ENCODE measurements at places on chromosomes 6 and 20.

DNA sequence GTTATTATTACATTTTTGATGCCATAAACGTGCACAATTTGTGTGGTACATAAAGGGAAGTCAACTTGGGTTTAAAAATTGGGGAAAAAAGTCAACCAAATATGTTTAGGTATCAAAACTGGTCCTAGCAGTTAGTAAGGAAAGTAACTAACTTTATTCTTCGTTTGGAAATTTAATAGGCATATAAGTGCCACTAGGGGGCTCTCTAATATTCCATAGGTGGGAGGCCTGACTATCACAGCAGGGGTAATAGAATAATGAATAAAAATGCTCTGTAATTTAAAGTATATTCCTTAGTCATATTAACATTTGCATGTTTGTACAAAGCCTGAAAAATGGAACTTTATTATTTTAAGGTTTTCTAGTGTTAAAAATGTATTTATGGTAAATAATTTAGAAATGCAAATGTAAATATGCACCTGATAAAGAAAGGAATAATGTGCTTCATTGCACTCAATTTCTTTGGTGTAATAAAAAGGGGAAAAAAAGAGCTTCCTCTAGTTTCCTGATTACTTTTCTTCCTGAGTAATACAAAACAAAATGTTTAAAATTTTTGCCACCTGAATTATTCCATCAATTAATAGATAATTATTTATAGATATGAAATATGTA lies 125.7 kb upstream of the HDAC2 start:
- DNase-seq: no peak

- no peak for DNase-seq
Measured at GRCh38 chr6:53476964-53477363, 67.9 kb downstream of the GCLC start.

DNA sequence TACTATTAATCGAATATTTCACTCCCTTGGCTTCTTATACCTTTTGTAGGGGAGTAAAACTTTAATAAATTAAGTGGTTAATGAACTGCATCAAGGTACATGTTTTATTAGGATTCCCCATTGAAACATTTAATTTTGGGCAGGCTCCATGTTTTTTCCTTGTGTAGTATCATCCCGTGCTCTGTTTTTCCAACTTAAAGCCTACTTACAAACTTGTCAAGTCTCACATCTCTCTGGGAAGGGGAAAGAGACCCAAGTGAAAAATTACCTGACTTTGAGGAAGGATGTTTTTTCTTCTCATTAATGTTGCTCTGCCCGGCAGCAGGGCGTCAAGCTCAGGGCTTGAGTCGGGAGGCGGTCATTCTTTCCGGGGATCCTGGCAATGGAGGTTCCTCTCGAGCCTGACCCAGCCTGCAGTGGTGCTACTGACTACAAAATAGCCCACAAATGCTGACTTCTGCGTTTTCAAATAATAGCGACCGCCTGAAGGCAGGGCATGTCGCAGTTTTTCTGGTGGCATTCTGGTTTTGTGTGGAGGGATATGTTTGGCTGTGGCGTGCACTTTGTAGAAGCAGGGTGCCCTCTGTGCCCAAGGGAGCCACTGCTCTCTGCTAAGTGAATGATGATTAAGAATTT lies 2.4 kb downstream of the DSP start:
- DNase-seq: no peak

- DNase-seq: no peak
Measured at GRCh38 chr6:148736774-148737412, 9.9 kb upstream of the UST start.

DNA sequence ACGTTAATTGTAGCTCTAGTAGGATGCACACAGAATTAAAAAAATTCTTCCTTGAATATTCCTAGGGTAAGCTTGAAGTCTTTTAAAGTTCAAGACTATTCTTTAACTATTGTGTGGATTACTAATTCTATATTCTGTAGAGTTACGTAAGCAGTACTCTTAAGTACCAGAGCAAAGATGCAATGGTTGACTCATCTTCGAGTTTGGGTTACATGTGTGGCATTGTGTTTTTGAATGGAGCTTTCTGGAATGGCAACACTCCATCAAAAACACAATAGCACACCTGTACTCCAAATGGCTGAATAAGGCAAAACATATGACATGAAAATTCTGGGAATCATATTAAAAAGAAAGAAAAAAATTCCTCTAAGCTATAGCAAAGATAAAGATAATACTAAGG lies 33.5 kb upstream of the CEP162 start:
- DNase-seq: no peak

GRCh38 chr6:119077643-119078375 lies 655 bp downstream of the FAM184A start:
- DNase-seq: no peak

- no peak for DNase-seq
Measured at GRCh38 chr20:3819411-3820047, 818 bp upstream of the AP5S1 start.

GRCh38 chr6:75539136-75539535 lies 45.5 kb upstream of the FILIP1 start:
- no peak for DNase-seq

GRCh38 chr6:70666706-70667105 lies 977 bp upstream of the SMAP1 start:
- no peak for DNase-seq

DNA sequence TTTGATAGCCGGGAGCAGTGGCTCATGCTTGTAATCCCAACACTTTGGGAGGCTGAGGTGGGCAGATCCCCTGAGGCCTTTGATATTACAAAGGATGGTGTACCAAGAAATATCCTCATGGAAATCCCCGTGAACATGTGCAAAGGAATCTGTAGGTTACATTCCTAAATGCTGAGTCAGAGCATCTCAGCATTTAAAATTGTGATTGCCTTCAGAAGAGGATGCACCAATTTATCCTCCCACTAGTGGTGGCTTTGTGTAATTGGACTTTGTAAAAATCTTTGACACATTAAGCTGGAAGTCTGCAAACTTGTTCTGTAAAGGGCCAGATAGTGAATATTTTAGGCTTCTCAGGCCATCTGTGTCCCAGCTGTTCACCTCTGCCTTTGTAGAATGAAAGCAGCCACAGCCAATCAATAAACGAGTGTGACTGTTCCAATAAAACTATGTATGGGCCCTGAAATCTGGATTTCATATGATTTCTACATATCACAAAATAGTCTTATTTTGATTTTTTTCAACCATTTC lies 11.8 kb downstream of the TMEM14B start:
- DNase-seq: no peak

DNA sequence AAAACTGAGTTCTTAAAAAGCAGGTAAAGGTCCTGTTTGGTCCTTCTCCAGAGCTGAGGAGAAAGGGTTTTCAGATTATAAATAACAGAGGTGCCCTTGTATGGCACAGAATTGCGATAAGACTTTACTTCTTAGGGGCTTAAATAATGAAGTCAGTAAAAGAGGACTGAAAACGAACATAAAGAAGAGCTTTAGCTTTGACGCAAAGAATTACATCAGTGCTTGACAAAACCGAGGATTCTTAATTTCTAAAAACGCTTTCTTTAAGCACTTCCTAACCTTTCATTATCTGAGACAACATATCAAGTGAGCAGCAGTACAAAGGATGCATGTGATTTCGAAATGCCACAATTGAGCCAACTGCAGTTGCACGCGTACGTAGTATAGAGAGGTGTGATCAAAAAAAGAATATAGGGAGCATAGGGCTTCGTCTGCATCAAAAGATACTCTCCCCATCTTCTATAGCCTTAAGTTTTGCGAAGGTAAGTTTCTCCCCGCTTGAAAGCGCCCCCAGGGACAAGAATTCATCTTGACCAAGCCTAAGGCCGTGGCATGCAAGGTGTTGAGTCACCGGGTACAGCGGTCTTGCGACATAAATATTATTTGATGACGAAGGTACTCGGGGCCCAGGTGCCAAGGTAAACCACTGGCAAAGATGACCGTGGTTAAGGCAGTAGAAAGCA lies 778 bp upstream of the LOC128125822 start:
- peak; percentile 52 for DNase-seq

DNA sequence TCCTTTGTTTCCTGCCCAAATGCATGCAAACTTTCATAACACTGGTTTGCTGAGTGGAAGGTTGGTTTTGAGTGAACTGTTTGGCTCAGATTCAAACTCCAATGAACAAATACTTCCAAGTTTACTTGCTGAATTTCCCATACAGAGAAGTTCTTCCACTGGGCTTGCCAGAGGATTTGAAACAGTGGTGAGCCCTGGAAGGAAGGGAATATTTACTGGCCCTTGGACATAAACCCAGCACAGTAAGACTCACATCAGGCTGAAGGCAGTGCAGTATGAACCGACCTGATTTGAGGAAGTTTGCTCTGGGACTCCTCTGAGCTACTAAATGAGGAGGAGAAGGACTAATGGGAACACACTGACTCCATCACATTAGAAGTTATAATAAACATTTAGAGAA lies 3.8 kb downstream of the TRAF3IP2 start:
- DNase-seq: no peak

- DNase-seq: no peak
Measured at GRCh38 chr6:108742041-108742440, 106.2 kb upstream of the ARMC2 start.

DNA sequence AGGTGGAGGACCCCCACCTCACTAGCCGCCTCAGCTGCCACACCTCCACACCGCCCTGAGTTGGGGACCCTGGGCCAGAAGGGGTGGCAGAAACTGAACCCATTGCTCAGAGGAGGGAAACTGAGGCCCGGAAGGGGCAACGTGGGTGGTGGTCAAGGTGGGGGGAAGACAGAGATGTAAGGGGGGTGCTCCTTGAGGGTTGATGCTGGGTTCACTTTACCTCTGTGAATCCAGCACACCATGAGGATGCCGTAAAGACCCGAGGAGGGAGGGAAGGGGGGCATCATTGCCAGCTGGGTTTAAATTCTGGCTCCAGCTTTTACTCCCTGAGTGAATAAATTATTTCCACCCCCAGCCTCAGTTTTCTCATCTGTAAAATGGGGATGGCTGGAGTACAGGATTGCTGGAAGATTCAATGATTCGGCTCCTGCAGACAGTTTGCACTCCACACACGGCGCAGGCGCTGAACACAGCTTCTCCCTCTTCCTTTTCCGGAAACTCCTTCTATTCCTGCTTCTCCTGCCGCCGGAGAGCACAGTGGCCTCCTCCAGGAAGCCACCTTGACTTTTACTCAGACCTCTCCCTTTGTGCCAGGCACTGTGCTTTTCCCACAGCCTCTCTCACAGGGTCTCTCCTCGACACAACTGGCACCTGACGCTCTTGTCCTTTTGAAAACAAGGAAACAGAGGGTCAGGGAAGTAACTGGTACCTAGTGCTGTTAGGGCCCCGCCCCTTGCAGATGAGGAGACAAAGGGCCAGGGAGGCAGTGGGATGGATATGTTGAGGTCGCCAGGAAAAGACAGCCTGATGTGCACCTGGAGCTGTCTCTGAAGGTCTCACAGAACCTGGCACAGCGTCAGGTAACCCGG lies 59.4 kb downstream of the UBE2V1 start:
- no peak for DNase-seq

DNA sequence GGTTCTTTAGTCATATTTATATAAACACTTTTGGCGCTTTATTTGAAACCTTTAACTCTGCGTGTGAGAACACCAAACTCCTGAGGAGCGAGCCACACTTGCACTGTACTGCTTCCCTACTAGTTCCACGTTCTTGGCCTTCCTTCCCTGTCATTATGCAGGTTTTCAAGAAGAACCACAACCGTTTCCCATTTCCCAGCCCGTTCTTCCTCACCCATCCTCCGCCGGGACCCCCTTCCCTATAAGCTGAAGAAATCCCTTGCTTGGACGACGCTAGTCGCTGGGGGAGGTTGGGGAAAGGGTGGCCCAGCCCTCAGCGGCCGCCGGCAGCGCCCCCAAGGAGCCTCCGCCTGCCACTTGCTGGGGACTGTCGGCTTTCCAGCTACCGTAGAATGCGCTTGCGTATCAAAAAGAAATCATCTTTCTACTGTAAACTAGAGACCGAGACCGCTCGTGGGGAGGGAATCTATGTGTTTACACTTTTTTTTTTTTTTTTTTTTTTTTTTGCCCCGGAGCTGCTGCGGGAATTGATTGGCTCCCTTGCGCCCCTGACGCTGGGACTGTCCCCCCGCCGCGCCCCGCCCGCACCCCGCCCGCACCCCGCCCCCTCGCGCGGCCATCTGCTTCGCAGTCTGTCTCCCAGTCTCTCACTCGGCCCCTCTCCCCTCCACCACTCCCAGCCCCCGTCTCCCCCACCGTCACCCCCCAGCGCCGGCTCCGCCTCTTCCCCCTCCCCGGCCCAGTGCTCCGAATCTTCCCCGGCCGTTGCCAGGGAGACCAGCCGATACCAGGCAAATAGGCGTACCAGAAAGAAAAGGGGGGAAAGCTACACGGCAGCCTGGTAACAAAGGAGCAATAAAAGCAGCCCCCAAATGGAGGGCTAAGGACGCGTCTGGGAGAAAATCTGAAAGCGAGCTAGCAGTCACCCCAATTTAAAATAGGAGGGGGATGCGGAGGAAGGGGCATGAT lies 2.3 kb upstream of the MARCKS start:
- DNase-seq: no peak

DNA sequence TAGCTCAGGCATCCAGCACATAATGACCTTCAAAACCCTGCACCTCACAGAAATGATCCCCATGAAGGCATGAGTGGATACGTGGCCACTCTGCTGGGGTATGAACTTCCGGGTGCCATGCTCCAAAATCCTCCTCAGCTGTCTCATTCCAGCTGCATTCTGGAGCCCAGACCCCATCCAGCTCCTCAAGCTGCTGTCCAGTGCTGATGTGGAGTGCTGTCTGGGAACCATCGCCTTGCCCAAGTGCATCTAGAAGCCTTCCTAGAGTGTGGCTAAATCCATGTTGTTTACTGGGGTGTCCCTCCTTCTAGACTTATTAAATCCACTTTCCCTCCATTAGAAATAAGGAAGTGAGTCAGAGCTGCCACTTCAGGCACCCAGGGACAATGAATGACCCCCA lies 130.8 kb upstream of the PTPRT start:
- DNase-seq: no peak

GRCh38 chr6:45461486-45461885 lies 83.8 kb upstream of the SUPT3H start:
- DNase-seq: no peak

- DNase-seq: no peak
Measured at GRCh38 chr20:21808863-21809664, 103.6 kb downstream of the PAX1 start.

DNA sequence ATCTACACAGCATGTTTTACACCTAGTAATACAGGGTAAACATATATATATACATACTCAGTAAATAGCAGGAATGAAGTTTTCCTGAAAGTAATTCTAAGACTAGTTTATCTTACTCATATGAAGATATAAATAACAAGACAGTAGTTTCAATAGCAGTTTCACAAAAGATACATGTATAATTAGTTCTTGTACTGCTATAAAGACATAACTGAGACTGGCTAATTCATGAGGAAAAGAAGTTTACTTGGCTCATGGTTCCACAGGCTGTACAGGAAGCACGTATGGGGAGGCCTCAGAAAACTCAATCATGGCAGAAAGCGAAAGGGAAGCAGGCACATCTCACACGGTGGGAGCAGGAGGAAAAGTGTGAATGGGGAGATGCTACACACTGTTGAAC lies 16.9 kb downstream of the RARS2 start:
- no peak for DNase-seq

- no peak for DNase-seq
Measured at GRCh38 chr20:59123678-59124255, 39.9 kb upstream of the ZNF831 start.

Measured in GOT3 (cell line).